Neural progenitor cell (in vitro differentiated cells): ENCODE measurements at places on chromosomes 11 and 22. TPM values are rescaled to one million over a fixed set of nuclear protein-coding genes. Genes with fewer than 3 reads are reported as not detected.

DNA sequence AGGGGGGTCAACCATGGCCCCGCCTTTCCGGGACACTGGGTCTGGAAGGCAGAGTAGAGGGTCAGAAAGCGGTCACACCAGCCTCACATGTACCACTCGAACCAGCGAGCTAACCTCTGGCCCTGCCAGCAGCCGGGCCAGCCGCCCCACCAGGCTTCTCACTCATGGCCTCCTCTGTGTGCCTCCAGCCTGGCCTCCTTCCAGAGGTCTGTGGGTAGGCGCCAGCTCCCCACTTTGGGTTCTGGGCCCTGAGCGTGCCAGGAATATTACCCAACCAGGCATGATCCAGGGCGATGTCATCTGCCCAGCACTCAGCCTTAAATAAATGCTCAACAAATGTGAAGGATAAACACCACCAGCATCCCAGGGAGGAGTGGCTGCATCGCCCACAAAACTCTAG is 5.8 kb downstream of the SCUBE1 start:
- H3K4me1 ChIP-seq: peaks cover 16% of the 10 kb centered on the region
- H3K27ac ChIP-seq: no peak overlapping the region
- peaks cover 25% of the 10 kb centered on the region for H3K27me3 ChIP-seq
- no peak for DNase-seq
- no peaks in the 10 kb centered on the region for H3K36me3 ChIP-seq
- no peak overlapping the region for H3K4me3 ChIP-seq

DNA sequence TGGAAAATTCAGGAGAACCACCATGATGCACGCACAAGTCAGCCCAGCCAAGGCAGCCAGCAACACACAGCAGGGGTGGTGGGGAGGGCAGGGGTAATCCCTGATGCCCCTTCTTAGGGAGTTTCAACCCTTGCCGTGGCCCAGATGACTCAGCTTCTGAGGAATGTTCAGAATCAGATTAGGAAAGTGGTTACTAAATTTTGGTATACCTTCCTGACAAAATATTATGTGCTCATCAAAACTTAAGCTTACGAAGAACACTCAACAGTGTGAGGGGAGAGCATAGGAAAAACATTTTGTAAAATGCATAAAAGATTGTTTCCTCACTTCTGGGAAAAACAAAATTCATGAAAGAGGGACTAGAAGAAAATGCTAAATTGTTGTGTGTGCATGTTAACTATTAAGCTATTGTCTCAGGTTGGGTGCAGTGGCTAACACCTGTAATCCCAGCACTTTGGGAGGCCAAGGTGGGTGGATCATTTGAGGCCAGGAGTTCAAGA is 32.1 kb downstream of the SERPIND1 start:
- no peak for DNase-seq
- H3K27ac ChIP-seq: no peak overlapping the region
- H3K4me3 ChIP-seq: no peak overlapping the region
- H3K4me1 ChIP-seq: no peaks in the 10 kb centered on the region

The NLRP14 gene
- total RNA-seq: 1.3 and 1.8 TPM in 2 replicates

The MPZL2 gene
- total RNA-seq: 1.9 and 2.3 TPM in 2 replicates
